GOT3 (cell line): ENCODE measurements at places on chromosomes 3 and 15.

DNA sequence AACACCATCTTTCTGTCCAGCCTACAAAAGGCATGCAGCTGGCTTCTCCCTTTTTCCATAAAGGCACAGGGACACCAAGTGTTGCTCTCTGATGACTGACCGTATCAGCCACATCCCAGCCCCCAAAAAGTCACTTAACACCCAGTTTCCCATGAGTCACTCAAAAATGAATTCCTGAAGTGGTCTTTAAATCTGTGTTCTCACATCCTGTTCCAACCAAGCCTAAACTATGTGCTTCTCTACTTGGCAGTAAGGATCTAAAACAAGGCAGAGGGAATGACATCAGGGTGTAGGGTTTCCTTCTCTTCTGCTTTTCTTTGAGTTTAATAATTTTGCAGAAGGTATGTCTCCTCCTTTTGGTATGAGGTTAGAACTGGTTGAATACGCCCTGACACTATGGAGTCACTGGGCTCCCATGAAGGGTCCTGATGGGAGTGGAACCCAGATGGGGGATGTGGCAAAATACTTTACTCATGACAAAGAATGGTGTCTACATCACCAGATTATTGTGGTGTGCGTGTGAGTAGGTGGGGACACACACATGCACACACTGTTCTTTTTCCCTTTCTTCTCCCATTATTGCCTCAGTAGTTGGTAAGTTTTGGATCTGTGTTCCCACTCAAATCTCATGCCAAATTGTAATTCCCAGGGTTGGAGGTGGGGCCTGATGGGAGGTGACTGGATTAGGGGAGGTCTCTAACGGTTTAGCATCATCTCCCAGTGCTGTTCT is 35.6 kb upstream of the CCK start:
- no peak for DNase-seq

DNA sequence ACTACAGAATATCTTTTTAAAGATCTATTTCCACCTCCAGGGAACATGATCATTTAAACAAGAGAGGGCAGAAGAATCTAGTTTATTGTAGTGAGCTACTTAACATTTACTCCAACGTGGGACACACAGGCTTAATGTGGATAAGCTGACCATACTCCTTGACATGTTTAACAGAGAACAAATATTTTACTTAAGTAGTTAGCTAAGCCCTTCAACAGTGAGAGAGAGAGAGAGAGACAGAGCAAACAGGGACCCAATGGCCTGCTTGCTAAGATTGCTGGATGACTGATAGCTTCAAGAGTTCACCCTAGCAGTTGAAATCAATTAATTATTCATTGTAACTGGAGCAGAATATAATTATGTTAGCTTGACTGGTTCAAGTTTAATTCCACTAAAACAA is 158.6 kb downstream of the ADAM10 start:
- DNase-seq, result no peak

GRCh38 chr3:96705895-96706294 is 108.5 kb upstream of the EPHA6 start:
- DNase-seq, result no peak

DNA sequence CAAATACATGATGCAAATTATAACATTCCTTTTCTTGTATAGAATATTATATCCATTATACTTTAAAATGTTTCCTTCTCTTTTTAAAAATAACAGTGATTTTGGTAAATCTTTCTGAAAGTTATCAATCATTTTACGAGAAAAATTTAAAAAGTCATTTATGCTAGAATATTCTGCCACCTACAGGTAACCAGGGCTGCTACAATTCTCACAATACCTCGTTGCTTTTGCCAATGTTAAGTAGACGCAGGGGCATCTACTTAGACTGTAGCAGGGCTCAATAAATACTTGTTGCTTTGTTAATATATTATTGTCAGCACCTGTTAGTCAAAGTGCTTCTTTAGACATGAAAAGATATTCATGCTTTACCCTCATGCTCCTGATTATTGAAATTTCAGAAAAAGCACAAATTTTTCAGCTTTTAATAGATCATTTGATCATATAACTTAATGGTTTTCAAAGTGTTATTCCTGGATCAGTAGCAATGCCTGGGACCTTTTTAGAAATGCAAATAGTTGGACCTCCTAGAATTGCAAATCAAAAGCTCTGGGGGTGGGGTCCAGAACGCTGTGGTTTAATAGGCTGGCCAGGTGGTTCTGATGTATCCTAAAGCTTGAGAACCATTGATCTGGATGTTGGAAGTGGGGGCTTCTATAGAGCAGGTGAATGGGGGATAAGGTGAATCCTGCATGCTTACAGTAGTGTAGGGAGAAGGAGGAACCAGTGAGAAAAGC is 223.6 kb upstream of the PDZRN3 start:
- no peak for DNase-seq

- DNase-seq, result no peak
Observed at GRCh38 chr3:23785097-23785645, 20.6 kb upstream of the UBE2E1 start.

- no peak for DNase-seq
Observed at GRCh38 chr3:4320096-4320911, 17.1 kb downstream of the SETMAR start.

DNA sequence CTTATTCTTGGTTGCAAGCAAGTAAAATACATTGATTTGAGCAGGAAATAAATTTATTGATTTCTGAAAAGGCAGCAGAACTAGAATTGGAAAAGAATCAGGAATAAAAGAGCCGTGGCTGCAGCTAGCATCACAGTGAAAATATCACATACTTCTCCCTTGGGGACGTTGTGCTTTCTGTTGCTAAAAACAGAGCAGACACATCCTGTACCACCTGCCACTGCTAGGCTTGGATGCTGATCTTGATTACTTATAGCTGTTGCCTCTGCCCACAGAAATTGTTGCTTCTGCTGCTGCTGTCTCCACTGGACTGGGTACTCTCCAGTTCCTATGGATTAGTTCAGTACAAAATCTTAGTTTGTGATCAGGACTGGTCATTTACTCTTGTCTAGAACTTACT is 283.8 kb downstream of the C3orf38 start:
- no peak for DNase-seq

GRCh38 chr3:17672506-17672905 is 69.9 kb downstream of the TBC1D5 start:
- no peak for DNase-seq

- no peak for DNase-seq
Observed at GRCh38 chr3:6425289-6425820, 435.6 kb upstream of the GRM7 start.

GRCh38 chr3:44136421-44136820 is 105.3 kb upstream of the TOPAZ1 start:
- no peak for DNase-seq

DNA sequence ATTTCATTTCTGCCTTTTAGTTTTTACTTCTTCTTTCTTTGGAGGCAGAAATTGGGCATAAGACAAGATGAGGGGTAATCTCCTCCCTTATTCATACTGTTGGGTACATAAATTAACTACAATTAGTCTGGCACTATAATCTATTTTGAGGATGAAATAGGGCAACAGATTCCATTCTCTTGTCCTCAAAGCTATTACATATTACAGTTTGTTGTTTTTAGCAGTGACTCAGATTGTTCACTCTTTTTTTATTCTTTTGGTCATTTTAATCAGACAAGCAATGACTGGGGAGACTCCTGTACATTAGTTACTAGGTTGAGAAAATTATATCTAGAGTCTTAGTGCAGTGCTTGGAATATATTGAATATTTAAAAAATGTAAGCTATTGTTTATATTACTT is 556.0 kb downstream of the OTOL1 start:
- no peak for DNase-seq

DNA sequence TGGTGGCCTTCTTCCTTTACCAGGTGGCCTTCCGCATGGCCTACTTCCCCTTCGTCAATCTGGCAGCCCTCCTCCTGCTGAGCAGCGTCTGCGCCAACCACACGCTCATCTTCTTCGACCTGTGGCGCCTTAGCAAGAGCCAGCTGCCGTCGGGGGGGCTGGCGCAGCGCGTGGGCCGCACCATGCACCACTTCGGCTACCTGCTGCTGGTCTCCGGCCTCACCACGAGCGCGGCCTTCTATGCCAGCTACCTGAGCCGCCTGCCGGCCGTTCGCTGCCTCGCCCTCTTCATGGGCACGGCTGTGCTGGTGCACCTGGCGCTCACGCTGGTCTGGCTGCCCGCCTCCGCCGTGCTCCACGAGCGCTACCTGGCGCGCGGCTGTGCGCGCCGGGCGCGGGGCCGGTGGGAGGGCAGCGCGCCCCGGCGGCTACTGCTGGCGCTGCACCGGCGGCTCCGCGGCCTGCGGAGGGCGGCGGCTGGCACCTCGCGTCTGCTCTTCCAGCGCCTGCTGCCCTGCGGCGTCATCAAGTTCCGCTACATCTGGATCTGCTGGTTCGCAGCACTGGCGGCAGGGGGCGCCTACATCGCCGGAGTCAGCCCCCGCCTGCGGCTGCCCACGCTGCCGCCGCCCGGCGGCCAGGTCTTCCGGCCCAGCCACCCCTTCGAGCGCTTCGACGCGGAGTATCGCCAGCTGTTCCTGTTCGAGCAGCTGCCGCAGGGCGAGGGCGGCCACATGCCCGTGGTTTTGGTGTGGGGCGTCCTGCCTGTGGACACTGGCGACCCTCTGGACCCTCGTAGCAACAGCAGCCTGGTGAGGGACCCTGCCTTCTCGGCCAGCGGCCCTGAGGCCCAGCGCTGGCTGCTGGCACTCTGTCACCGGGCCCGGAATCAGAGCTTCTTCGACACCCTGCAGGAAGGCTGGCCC is 9.9 kb downstream of the DISP2 start:
- peak; percentile 39 for DNase-seq

DNA sequence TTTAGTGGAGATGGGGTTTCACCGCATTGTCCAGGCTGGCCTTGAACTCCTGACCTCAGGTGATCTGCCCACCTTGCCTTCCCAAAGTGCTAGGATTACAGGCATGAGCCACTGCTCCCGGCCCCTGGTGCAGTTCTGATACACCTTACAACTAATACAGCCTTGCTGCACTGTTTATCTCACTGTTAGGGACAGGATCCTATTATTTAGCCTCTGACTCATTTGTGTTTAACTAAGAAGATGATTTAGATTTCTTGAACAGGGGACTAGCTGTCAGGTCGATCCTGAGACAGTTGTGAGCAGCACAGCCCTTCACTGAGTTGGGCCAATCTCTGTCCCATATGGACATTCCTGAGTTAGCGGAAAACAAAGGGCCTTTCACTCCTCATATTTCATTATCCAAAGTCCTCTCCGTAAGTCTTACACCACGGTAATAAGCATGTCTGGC is 19.2 kb downstream of the GYG1 start:
- DNase-seq, result no peak

DNA sequence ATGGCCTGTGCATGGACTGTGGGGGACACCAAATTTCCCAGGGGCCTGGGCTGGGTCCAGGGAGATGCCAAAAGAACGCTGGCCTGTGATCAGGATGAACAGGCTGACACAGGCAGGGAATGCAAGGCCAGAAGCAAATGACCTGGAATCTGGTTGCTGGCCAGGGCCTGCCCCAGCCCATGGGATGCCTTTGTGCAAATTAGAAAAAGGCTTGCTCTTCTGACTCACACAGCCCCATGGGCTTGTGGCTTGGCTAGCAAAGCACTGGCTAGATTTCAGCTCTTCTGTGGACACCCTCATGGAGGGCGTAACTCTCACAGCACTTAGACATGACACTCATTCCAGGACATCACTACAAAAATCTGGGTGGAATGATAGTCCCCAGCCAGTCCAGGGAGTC is 356.0 kb downstream of the SHQ1 start:
- peak; percentile 66 for DNase-seq

DNA sequence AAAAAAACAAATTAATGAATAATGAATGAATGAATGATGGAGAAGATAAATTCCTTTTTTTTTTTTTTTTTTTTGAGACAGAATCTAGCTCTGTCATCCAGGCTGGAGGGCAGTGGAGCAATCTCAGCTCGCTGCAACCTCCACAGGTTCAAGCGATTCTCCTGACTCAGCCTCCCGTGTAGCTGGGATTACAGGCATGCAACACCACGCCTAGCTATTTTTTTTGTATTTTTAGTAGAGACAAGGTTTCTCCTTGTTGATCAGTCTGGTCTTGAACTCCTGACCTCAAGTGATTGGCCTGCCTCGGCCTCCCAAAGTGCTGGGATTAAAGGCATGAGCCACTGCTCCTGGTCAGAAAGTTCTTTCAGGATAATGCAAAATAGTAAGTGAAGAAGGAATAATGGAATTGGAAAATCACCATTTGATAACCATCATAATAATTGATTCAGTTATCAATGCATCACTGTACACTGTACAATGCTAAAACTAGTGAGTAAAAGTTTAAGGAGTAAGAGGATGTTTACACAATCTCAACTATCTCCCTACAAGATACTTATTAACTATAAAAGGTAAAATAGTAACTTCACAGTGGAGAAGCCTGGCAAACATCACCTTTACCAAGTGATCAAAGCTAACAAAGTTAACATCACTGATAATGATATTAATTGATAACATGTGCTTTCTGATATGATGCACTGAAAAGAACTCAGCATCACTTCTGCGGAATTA is 12.3 kb upstream of the INO80 start:
- no peak for DNase-seq

DNA sequence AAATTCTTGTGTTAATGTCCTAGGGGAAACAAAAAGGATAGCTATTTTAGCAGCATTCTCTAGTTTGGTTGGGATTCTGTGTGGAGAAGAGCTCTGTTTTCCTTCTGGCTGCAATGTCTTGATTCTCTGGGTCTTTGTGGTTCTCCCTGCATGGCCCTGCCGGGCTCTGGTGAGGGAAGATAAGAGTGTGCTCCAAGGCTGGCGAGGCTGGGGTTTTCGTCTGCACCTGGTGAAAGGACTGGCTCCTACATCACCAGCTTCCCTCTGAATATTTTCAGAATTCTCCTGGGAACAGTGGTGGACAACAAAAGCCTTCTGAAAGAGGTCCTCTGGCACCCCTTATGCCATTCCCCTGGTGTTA is 38.1 kb upstream of the SFMBT1 start:
- no peak for DNase-seq

DNA sequence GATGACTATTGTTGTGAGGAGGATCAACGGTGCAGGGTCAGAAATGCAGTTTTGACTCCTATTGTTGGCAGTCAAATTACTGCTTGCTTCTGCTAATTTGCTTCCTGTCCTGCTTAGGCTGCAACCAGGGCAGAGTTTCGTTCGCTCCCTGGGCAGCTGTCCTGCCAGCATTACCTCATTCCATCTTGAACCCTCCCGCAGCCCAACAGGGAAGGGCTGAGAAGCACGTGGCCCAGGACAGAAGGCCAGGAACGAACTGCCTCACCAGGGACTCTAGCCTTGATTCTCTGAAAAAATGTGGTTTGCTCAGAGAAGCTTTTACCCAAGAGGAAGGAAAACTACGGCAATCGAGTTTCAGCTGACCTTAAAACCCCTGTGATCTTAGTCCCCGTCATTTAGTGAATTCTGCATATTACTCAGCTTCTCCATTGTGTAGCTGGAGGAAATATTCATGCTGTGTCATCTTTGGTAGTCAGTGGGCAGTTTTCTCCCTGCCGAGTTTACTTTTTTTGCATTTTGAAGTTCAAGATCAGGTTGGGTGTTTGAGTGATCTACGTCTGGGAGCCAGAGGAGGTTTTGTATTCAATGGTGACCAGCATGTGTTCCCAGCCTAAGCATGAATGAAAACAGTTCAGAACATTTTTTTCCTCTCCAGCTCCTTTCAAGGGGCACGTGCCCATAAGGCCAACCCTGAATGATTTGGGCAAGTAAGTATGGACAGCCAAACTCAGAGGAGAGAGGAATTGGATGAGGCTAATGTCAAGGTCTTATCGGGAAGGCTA is 23.0 kb downstream of the TLNRD1 start:
- peak; percentile 65 for DNase-seq

- DNase-seq, result no peak
Observed at GRCh38 chr3:179425075-179425474, 26.2 kb downstream of the GNB4 start.
